ENCODE measurements at places on chromosomes 4 and X.

DNA sequence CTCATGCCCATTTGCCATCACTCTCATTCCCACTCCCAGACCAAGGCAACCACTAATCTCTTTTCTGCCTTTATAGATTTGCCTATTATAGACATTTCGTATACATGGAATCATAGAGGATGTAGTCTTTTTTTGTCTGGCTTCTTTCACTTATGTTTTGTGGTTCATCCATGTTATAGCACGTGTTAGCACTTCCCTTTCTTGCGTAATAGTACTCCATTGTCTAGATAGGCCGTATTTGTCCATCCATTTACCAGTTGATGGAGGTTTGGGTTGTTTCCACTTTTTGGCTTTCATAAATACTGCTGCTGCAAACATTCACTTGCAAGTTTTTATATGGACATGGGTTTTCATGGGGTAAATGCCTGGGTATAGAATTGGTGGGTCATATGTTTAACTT, 48.4 kb downstream of the KIF4A start:
- DNase-seq = no peak

DNA sequence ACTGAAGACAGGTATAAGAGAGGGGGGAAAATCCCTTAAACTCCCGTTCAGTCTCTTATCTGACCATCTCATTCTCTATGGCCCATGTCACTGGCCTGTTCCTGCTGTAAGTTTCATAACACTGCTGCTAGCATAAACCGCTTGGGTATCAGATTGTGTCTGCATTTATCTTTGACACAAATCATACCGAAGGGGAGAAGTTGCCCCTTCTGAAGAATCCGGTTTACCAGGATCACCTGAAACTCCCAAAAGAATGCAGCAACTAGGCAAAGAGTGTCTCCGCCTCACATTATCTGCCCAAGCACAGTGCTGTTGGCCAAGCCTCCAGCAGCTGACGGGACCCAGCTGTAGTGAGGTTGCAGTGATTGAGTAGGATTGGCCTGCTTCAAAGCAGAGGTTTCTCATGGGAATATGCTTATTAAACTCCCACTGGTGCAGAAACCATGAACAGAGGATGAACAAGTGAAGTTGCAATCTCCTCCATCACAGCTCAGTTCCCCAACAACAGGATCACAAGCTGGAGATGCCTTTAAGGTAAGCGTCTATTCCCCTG, 71.3 kb upstream of the PUDP start:
- DNase-seq = no peak

DNA sequence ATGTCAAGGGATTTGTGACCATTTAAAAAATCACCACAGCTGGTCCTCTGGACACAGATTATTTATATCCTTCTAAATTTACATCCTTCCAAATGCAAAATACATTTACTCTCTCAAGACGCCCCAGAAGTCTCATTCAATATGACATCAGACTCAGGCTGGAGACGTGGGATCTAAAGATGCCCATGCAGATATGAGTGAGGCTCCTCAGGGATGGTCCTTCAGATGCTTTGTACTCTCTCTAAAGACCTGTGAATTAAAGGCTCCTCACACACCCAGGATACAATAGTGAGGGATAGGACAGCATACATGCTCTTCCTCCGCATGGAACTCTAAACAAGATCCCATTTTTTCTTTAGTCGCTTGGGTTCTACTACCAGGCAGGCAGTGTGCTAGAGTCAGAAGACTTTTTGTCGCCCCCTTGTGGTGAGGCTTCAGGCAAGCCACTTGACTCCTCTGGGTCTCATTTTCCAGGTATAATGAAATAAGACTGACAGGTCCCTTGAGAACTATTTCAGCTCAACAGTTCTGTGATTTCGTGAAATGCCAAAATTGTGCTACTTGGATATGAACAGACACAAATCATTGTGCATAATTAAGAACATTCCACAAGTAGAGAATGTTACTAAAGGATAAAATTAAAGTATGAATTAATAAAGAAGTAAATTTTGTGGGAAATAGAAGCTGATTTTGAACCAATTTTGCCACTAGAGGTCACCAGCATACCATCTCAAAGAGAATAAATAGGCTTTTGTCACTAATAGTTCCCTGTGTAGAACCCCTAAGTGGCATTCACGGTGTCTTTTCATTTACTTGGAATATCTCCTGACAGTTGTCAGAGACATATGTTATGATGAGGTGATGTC, 13.7 kb upstream of the SCOC start:
- peak; percentile 36 for DNase-seq

DNA sequence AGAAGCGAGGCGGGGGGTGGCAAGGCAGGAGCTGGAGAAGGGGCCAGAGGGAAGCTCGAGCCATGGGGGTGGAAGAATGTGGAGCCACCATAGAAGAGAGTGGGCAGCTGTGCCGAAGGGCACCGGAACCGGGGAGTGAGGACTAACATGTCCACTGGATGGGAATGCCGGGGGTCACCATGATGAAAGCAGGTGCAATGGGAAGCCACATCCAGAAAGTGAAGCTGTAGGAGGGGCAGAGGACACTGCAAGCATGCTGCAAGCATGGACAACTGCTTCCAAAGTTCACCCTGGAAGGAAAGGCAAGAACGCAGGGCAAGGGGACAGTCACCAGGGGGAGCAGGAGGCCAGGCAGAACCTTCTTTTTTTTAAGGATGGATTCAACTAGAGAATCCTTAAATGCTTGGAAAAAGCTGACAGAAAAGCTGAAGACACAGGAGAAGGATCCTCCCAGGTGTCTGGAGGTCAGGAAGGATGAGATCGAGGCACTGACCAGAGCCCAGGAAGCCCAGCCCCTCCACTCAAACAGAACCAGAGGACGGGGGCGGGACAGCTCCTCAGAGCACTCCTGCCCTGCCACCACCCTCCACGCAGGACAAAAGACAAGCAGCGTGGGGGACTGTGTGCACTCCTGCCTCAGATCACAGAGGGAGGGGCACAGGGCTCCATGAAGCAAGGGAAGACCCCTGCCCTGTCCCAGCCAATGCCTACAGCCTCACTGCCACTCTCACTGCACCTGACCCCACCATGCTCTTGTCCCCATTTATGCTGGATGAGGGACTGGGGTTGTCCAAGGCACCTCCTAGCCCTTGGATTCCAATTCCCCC, 169.2 kb downstream of the AFAP1 start:
- DNase-seq = no peak

- DNase-seq = no peak
Observed at GRCh38 chrX:15107367-15107988, 162.4 kb downstream of the ASB9 start.

DNA sequence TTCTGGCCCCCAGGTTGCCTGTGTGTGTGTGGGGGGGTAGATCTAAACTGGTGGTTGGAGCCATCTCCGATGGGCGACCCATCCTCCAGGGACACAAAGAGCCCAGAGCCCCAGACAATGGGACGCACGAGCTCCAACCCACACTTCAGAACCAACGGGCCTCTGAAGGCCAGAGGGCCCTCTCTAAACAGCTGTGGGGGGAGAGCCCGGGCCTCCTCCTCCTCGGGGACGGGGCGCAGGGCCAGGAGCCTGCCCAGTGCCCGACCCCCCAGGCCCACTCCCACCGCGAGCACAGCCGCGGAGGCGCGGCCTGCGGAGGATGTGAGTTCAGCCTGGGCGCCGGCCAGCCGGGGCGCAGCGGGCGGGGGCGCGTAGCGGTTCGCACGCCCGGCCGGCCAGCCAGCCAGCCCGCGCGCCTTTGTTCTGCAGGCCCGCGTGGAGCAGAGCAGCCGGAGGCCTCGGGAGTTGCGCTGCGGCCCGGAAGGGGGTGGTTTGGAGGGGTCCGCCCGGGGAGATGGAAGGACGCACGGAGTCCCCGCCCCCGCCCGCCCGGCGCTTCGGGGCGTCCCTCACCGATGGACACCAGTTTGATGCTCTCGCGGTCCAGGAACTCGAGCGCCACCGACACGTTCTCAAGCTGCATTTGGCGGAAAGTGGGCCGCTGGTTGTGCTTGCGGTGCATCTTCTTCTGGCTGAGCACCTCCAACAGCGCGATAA, 4.0 kb downstream of the FLNA start:
- DNase-seq = no peak

DNA sequence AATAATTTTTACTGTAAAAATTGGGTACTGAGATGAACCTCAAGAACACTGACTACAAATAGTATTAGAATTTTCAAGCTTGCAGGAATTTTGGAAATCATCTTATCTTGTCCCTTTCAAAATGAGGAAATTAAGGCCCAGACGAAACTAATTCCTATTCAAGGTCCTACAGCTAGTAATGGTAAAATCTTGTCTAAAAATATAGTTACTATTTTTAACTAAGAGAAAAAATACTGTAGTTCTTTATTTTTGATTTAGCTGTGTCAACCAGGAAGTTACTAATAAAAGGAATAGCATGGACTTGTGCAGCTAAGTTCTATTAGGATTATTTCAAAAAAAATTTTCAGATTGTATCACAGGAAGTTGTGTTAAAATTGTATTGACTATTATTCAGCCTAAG, 12.7 kb downstream of the PRIMPOL start:
- no peak for DNase-seq

DNA sequence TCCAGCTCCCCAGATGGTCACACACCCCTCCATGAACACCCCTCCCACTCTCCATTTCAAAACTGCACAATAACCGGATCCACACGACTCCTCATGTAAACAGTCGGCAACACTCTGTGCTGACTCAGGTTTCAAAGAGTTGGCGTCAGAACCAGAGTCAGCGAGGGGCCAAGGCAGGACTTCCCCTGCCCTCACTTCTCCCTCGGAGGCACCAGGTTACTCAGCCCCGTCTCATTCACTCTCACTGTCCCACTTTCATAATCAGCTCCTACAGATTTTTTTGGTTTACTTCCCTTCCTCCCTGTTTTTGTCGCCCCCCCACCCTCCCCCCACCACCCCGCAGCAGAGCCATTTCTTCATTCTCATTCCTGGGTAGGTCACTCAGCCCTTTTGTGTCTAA, 2.7 kb upstream of the TIMP1 start:
- DNase-seq = no peak

GRCh38 chr4:2289955-2290333, 28.0 kb upstream of the MXD4 start:
- no peak for DNase-seq

DNA sequence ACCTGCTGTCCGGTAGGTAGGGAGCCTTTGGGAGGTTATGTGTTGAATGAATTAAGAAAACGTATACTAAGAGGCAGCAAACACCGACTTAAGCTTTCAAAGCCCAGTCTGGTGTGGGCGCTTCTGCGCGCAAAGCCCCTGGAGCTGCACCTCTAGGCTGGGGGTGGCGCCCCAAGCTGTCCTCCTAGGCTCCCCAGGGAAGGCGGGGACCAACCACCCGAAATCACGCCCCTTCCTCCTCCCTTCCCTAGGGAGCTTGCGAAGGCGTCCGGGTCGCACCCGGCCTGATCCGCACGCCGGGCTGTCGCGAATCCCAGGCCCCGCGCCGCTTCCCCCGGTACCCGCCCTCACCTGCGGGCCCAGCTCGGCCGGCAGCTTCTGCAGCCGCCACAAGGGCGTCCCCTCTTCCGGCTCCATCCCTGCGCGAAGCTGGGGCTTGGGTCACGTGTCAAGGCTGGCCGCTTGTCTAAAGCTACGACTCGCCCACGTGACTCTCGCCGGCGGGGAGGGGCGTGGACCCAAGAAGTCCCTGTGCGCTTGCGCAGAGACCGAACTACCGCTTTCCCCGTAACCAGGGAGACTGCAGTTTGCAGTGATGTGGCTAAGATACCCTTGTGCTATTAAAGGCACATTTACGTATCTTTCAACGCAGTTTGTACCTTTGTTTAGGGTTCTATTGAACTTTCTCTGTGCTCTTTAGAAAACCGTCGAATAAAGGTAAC, at the start of gene COMMD8:
TSS of gene COMMD8 (minus strand) at position 468 of the 722 bp plus-strand sequence. CDS start at position 417, 51 bp downstream.
- peak; percentile 86 for DNase-seq

DNA sequence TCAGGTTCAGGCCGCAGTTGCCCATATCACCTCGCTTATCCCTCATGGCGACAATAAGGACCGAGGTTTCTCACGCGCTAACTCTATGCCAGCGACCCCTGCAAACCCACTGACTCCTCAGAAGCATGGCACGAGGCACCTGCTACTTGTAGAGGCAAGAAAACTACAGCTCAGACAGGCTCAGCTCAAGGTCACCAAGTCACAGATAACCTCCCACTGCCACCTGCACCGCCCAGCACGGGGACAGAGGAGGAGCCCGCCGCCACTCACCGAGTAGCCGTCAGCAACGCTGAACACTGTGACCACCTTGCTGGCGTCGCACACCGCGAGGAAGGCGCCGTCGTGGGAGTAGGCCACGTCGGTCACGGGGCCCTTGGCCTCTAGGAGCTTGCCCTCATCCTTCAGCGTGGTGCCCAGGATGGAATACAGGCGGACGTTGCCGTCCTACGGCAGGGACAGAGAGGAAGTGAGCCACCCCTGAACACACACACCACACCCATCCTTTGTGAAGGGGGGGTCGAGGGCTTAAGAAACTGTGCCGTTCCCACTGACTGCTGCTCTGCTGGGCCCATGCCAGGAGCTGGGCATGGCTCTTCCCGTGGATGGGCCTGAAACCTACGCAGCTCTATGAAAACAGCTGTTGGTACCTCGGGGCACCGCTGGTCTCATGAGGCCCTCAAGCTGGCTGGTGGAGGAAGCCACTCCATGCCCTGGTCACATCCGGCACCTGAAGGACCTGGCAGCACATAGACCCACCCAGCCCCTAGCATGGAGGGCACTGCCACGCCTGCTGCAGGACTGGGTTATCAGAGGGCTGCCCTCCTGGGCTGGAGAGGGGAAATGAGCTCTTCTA, 38.9 kb downstream of the WDR1 start:
- DNase-seq = no peak

GRCh38 chr4:132218406-132218805, 930.7 kb upstream of the PCDH10 start:
- no peak for DNase-seq

DNA sequence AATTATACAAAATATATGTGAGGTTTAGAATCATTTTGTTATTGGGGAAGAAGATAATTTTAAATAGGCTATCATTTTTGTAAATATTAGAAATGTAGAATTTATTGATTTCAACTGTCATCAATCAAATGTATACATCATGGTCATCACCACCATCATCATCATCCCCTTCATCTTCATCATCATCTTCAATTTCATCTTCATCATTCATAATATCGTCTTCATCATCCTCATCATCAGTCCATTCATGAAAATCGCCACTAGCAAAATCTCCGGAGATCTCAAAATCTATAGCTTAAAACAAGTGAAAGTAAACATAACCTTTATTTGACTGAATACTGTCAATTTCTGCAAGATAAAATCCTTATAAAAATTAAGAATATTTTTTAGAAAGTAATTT, 499.5 kb downstream of the SPOCK3 start:
- no peak for DNase-seq

GRCh38 chrX:114650351-114650750, 66.5 kb downstream of the HTR2C start:
- DNase-seq = no peak

DNA sequence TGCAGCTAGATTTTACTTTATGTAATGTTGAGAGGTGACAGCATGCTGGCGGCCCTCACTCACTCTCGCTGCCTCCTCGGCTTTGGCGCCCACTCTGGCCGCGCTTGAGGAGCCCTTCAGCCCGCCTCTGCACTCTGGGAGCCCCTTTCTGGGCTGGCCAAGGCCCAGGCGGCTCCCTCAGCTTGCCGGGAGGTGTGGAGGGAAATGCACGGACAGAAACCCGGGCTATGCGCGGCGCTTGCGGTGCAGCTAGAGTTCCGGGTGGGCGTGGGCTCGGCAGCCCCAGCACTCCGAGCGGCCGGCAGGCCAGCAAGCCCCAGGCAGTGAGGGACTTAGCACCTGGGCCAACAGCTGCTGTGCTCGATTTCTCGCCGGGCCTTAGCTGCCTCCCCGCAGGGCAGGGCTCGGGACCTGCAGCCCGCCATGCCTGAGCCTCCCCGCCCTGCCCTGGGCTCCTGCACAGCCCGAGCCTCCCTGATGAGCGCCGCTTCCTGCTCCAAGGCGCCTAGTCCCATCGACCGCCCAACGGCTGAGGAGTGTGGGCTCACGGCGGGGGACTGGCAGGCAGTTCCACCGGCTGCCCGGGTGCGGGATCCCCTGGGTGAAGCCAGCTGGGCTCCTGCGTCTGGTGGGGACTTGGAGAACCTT, 128.7 kb downstream of the GASK1B start:
- no peak for DNase-seq
